ENCODE measurements at places on chromosomes 7 and 10.

DNA sequence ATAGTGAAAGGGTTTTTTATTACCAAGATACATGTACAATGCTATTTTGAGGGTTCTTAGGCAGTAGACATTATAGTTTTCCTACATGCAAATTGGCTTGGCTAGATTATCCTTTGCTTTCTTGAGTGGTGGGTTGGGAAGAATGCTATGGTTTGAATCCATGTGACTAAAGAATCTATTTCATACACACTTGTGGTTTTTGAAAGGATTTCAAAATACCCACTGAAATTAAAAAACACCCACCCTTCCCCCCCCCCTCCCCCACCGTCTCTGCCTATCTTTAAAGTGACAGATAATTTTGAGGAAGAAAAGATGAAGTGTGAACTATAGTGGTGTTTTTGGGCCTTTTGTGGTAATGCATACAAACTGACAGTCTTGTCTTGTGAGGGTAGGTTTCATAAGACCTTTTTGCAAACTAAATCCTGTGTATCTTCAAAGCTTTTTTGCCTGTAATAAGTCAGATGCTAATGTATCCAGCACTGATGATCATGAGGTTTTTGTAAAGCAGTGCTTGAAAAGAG, 90.9 kb downstream of the TPST1 start:
- no peak for DNase-seq

DNA sequence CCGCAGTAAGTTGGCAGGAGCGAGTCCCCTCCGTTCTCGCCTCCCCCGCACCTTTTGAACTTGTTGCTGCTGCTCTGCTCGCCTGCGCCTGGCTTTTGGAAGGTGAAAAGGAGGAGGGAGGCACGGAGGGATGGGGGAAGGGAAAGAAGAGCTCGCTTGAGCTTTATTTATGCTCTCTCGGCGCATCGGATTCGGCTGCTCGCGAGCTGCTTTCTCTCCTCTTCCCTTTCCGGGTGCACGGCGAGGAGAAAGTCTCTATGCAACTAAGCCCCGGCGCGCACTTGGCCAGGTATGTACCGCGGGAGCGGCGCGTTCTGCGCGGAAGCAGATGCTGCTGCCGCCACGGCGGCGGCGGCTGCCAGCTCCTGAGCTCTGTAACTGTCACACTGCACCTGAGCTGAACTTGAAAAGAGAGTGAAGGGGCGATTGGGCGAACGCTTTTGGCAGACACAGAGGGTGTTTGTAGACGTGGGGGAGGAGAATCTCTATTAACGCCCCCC, 551 bp downstream of the KCND2 start:
- no peak for DNase-seq

GRCh38 chr10:114603948-114604347, 54.1 kb downstream of the ABLIM1 start:
- DNase-seq: peak; percentile 51

- DNase-seq: no peak
Measured at GRCh38 chr7:14339861-14340260, 350.4 kb upstream of the ETV1 start.

DNA sequence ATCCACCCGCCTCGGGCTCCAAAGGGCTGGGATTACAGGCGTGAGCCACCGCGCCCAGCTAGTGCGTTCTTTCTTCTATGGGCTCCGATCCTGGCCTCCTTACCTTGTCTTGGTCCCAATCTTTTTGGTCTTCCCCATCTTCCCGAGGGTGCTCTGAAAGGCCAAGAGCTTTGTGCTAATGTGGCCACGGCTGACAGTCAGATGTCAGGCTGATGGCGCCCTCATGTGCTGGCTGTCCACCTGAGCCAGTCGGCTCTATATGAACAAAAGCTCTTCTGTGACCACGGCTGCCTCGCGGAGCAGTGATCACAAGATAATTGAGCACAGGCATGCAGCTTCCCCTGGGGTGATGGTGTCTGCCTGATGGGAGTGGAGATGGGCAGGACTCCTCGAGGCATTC, 11.0 kb upstream of the AHCYL2 start:
- DNase-seq: no peak

DNA sequence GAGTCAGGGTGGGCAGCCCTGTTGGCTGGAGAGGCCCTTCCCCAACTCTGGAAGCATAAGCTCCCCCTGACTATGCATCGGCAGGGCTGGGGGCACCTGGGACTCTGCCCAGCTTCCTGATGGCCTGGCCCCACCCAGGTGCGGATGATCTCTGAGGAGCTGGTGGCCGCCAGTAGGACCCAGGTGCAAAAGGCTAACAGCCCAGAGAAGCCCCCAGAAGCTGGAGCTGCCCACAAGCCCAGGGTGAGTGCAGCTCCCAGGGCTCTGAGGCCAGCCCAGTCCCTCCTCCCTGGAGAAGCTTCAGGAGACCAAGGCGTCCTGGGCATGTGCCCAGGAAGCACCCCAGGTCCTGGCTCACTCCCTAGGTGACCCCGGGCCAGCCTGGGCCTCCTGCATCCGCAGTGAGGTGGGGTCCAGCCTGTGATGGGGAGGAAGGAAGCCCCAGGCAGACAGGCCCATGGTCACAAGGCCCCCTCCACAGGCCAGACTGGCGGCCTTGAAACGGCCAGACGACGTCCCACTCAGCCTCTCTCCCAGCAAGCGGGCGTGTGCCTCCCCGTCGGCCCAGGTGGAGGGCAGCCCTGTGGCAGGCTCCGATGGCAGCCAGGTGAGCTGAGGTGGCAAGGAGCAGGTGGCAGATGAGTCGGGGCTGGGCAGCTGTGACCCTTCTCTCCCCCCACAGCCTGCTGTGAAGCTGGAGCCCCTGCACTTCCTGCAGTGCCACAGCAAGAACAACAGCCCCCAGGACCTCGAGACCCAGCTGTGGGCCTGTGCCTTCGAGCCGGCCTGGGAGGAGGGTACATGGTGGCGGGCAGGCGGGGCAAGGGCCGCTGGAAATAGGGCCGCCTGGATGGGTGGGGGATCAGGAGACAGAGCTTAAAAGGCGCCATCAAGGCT, 3.0 kb downstream of the LRWD1 start:
- DNase-seq: peak; percentile 21

GRCh38 chr7:127253281-127254162, 781 bp upstream of the GRM8 start:
- peak; percentile 63 for DNase-seq

GRCh38 chr10:12445701-12446334, 96.5 kb downstream of the CAMK1D start:
- DNase-seq: no peak

DNA sequence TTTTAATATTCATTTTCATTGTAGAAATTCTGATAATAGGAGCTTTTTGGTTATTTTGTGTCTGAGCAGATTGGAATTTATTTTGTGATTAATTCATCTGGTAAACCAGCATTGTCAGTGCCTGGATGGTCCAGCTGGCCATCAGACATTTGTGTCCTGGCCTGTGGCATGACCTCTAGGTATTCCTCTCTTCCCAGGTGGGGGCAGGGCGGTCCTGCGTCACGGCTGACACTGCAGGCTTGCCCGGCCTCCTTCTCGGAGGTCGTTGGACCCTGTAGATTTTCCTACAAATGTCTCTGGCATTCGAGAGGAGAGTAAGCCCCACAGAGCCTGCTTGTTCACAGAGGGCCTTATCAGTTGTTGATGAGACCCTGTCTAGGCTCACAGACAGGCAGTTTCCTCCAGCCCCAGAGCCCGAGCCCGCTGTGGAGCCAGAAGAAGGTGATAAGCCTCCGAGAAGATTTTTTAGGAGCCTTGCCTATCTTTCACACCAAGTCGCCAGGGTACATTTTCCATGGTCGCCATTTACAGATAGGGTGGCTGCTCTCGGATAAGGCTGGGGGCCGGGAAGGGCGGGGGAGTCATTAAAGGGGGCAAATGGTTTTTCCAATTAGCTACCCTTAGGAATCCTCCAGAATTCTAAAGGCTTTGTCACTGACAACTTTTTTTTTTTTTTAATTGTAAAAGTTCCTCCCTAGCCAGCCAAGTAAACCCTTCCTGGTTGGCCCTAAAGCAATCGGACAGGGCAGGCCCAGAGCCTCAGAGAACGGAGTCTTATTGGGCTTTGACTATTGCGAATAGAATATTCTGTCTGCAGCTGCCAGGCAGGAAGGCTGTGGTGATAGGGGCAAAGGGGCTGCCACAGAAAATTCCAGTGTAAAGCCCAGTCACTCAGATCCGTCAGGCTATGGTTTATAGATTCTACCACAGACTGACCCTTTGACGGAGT, 78.1 kb upstream of the TBX20 start:
- DNase-seq: peak; percentile 58

GRCh38 chr7:156139112-156139511, 326.8 kb upstream of the SHH start:
- DNase-seq: no peak

DNA sequence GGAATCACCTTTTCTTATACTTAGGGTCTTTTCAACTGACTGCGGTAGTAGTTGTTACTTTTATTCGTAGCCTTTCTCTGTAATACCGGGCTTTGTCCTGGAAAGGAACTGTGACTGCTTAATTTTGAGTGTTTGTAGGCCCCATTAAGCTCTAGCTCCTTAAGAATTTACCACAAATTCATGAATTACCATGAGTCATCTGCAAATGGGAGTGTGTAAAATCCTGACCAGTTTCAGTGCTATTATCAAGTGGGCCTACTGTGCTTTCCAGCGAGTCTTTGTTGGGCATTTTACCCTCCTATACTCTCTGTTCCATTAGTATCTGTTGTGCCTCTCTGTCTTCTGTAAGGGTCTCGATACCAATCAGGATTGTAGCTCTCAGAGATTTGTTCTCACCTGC, 49.7 kb downstream of the ZMYND11 start:
- no peak for DNase-seq

GRCh38 chr7:114656466-114656865, 241.9 kb downstream of the FOXP2 start:
- DNase-seq: no peak

DNA sequence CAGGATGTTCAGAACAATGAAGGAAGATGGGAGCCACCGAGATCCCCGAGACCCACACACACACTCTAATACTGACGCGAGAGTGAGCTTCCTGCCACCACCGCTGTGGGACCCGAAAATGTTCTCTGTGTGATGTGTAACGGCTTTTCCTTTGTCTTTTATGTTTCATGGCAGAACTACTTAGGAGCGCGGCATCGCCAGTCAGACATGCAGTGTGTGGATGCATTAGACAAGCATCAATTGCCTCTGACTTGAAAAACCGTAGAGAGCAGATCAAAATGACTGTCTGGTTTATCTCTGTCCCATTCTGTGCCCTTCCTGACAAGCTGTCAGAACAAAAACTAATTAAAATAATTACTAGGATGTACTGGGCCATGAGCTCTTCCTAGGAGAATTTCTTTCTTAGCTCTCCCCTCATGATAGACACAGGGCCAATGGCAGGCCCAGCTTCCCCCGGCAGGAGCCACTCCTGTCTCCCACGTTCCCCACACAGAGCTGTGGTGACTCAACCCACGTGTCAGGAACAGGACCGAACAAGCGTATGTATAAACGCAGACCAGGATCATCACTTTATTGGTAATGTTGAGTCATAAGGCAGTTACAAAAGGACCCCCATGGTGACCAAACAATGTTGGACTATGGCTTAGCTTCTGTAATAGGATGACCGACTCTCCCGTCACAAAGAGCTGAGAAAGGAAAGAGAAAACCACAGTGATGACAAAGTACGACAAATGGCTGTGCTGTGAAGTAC, 705.0 kb downstream of the PARD3 start:
- DNase-seq: no peak

DNA sequence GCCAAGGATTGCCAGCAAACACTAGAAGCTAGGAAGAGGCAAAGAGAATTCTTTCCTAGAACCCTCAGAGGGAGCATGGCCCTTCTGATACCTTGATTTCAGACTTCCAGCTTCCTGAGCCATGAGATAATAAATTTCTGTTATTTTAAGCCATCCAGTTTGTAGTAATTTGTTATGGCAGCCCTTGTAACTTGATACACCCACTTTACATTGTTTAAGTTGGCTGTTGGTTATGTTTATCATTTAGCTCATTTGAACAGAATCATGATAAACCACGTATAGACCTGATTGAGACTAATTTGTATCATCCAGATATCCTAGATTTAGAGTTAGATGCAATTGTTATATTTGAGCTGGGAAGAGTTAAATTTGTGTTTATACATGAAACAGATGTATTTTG, 9.4 kb upstream of the TES start:
- DNase-seq: no peak

DNA sequence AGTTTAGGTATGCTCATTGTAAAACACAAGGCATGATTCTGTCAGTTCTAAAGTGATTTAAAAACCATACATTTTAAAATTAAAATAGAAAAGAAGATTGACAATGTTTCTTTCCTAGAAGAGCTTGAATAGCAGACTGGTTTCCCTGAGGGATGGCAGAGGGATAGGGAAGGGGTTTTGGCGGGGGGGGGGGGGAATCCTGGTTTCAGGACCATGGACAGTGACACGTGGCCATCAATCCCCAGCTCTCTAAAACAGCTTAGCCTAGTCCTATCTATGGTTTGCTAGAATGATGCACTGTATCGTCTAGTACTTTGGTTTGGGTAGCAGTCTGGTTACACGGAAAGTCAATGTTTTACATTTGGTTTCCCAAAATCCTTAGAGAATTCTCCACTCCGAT, 88.7 kb downstream of the PHYHIPL start:
- DNase-seq: no peak

DNA sequence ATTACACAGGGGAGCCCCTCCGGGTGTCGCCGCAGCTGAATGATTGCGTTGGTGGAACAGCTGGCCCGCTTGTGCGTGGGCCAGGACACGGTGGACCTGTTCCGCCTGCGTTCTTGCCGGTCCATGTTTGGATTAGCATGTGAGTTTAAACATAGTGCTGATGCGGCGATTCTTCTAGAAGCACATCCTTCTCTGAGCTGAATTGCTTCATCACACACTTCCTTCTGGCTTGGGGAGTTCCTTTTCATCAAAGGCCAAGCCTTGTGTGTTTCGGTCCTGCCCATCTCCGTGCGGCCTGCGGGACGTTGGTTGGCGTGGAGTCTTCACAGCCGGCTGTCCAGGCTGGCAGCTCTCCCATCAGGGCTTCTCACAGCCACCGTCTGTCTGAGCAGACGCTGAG, 45.5 kb upstream of the SLC29A4 start:
- DNase-seq: peak; percentile 70

DNA sequence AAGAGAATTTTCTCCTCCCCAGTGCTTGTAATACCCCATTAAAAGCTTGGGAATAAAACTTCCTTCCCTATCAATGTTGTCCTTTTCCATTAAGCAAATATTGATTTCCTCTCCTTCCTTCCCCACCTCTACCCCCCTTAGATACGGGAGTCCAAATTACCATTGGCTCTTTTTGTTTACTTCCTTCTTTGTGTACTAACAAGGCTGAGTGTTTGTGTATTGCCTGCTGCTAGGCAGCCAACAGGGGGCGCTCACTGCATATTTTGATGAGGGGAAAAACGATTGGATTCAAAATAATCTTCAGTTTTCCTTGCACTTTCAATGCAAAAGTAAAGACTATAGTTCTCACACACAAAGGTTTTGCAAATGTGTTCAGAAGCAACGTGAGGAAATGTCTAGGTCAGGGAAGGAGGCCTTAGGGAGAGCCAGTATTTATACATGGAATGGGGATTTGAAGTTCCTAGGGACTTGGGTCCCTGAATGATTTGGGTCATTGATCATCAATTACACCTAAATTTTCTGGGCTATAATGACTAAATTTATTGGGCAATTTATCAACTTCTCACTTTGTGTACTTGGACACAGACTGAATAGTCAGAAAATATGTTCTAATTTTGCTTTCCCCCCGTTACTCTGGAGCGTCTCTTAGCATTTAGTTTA, 23.6 kb upstream of the VPS41 start:
- DNase-seq: peak; percentile 68

Measured in left cardiac atrium (tissue), 4 donors.